ENCODE measurements at places on chromosomes 6 and 20.

- DNase-seq: no peak
Observed at GRCh38 chr6:1311400-1312202, at the start of gene FOXQ1. Gene FOXQ1, plus strand, starts transcription at chr6:1312098. Its CDS starts 607 bp downstream, at chr6:1312705.

- no peak for DNase-seq
Observed at GRCh38 chr6:3032986-3033385, 33.3 kb downstream of the NQO2 start.

- no peak for DNase-seq
Observed at GRCh38 chr20:52958211-52958610, 13.9 kb upstream of the TSHZ2 start.

DNA sequence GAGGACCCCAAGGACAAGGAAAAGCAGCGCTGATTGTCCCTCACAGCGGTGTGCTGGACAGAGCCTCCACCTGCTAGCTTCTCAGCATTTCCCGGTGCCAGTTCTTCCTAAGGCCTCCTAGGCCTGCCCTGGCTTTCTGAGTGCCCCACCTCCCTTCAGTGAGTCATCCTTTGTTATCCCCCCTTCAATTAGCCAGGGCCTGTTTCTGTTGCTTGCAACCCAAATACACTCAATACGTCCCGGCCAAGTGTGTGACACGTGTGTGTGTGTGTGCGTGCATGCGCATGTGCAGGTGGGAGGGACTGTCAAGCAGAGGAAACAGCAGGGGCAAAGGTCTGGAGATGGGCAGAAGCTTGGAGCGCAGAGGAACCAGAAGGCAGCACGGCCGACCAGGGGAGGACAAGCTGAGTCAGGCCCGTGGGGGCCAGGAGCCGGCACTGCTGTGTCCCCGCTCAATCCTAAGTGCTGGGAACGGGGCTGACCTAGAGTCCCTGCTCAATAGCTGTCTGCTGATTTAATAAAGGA is 159.8 kb downstream of the PREX1 start:
- no peak for DNase-seq

- DNase-seq: no peak
Observed at GRCh38 chr20:23605867-23606651, at the start of gene CST9. Gene CST9, minus strand, starts transcription at chr20:23605917. Its CDS starts 53 bp downstream, at chr20:23605864.

GRCh38 chr6:126206504-126207246 is 133.2 kb upstream of the CENPW start:
- DNase-seq: no peak

GRCh38 chr6:146546443-146547043 is 2.9 kb downstream of the RAB32 start:
- no peak for DNase-seq

DNA sequence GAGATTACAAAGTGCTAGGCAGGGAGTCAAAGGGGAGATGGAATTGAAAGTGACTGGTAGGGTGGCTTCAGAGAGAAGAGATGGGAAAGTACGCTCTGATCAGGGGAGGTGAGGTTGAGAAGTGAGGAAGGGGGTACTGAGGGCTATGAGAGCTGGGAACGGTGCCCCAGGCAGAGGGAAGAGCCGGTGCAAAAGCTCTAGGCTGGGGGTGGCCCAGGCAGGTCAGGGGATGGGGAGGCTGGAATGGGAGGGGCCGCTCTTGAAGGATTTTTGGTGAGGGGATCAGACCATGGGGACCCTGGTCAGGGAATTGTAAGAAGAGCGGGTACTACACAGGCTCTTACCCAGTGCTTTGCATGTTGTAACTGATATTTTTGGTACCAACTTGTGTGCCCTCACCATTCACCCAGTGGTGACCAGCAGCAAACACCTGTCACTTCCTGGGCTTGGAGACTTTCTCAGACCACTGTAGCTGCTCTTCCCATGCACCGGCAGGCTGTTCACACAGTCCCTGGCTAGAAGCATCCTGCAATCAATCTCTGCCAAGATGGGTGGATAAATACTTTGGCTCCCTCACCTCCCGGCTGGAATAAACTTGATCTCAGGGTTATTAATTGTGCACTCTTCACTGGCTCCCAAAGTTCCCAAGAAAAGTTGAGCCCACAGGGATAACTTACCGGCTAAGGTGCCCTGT is 24.0 kb downstream of the PCK1 start:
- no peak for DNase-seq

GRCh38 chr6:90044182-90044832 is 150.0 kb downstream of the GJA10 start:
- no peak for DNase-seq

- DNase-seq: no peak
Observed at GRCh38 chr6:48449002-48449401, 338.0 kb upstream of the PTCHD4 start.

DNA sequence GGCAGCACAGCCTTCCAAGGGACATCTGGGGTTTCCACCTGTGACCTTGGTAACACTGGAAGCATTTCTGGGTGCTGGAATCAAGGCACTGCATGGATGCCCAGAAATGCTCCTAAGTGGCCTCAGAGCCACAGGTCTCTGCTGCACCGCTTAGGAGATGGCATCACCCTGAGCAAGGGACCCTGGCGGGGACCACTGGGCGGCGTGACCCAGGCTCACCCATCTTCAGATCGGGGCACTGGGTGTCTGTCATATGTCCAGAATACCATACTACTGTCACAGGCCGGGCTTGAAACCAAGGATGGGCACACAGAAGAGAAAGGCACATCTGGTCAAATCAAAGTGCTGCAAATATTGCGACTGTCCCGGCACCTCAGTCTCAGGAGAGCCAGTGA is 45.9 kb downstream of the SSR1 start:
- no peak for DNase-seq

DNA sequence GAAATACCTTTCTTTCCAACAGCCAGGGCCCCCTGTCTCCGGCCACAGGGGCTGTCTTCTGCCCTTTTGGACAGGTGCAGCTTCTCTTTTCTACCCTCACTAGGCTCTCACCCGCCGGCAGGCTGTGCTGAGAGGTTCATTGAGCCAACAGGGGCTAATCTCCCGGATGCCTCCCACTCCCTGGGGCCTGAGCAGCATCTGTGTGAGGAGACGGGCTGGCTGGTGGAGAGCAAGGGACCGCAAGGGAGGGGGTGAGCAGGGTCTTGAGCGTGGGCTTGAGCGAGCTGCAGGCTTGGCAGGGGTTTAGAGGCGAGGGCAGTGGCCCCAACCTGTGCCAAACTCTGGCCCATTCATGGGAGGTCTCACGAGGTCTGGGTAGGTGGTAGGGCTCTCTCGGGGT is 56.5 kb upstream of the CST7 start:
- no peak for DNase-seq

DNA sequence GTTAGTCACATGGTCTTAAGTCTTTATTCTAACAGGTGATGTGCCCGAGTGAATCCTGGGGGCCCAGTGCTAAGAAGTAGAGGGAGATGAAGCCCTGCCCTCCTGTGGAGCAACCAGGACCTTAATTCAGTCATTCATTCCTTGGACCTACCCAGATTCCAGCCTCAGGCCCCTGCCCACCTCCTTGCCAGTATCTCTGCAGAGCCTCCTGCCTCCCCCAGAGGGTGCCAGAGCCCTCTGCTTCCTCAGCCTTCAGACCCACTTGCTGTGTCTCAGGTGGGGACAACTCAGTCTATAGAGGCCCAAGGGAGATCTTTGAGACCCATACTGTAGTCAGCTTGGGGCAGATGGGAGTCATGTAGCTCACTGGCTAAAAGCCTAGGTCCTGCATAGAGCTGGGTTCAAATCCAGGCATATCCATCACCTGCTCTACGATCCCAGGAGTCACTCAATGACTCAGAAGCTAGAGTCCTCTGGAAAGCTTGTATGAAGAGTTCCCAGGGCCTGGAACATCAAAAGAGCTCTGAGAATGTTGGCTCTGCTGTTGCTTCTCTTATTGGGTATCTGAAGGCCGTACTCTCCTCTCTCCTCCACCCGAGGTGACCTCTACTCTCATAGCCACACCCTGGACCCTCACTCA is 3.9 kb upstream of the SIGLEC1 start:
- DNase-seq: no peak

- no peak for DNase-seq
Observed at GRCh38 chr6:25872814-25873213, 1.2 kb downstream of the SLC17A3 start.
